Sigmoid colon (tissue), 7 donors: ENCODE measurements at places on chromosomes 16 and 17. TPM values are rescaled to one million over a fixed set of nuclear protein-coding genes. Genes with fewer than 3 reads are reported as not detected.

CMIP gene
- 11.0 TPM for total RNA-seq

SEZ6 gene
- total RNA-seq = 0.36 TPM

KRT20 gene
- total RNA-seq = not detected

TBC1D3B gene
- total RNA-seq = 1.1 TPM

ALDH3A2 gene
- 56.8 TPM for total RNA-seq

CES3 gene
- 0.16 TPM for total RNA-seq

PLEKHG4 gene
- total RNA-seq = 1.4 TPM

CCDC144A gene
- 3.9 TPM for total RNA-seq

DNA sequence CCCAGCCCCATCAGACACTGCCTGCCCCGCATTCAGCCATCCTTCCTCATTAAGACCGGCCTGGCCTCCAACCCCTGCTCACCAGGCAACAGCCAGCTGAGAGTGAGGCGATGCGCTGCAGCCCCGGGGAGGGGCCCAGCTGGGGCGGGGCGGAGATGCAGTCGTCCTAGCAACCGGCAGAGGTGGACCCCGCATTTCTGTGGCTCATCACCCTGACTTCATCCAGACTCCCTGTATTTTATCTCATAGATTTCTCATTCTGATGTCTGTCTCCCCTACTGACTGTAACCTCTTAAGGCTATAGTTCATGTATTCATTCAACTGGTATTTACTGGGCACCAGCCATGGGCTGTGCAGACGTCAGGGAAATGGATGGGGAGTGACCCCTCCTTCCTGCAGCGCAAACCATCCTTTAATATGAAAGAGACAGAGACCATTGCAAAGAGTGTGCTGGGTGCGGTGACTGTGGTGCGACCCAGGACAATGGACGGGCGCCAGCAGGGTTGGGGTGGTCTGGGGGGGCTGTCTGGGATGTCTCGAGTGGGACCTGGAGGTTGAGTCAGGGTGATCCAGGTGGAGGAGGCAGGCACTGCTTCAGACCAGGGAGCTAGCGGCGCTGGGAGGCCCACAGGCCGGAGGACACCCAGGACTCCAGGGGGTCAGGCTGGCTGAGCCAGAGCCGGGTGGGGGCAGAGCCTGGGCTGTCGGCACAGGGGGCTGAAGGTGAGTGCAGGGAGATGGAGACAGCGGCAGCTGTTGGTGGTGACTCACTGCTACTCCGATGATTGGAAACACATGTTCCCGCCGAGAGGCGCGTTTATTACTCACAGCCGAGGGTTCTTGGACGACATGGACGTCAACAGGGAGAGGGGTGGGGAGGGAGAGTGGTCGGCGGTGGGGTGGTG, 10.5 kb upstream of the TIMP2 start:
- DNase-seq = peak; percentile 95

GRCh38 chr16:84054916-84055315, 12.3 kb upstream of the SLC38A8 start:
- DNase-seq = peak; percentile 55

- DNase-seq = no peak
Observed at GRCh38 chr17:7147772-7148171, 31.4 kb downstream of the ASGR1 start.

DNA sequence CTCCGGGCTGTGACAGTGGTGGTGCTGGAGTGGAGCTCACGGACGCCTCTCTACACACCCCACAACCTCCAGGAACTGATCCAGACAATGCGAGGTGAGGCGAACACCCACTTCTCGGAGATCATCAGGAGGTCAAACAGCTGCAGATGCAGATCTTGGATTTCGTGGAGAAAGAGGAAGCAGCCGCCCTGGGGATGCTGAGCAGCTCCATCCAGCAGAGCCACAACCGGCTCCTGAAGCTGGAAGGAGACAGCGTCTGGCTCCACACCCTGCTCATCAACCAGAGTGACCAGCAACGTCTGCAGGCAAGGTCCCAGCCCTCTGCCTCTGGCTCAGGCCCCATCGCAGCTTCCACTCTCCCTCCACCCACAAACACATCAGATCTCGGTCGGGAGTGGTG, 13.2 kb upstream of the SLC16A5 start:
- DNase-seq = no peak

DNA sequence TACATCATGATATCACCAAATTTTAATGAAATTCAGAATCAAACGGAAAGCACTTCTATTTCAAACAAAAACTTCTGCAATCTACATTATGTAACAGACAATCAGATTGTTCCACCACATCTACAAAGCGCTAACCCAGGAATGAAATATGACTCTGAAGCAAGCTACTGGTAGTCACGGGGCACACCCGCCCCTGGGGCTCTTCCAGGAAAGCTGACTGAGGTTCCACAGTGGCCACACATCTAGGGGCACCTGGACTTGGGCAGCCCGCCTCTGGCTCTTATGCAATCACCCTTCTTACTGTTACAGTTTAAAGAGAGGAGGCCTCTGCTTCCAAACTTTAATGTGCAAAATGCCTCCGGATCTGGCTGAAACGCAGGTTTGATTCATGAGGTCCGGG, 27.5 kb downstream of the ZCCHC14 start:
- peak; percentile 96 for DNase-seq

DNA sequence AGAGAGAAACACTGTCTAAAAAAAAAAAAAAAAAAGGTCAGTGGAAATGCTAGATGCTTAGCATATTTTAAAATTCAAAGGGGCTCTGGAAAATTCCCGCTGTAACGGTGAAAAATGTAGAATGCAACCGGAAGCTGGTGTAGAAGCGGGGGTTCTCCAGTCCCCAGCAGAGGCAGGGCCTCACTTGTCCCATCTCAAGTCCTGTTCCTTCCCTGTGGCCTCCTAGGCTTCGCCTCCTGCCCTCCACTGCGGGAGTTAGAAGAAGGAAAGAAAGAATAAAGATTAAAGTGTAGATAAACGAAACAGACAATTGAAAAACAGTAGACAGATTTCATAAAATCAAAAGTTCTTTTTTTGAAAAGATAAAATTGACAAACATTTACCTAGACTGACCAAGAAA, 14.8 kb upstream of the ZNF287 start:
- no peak for DNase-seq

- no peak for DNase-seq
Observed at GRCh38 chr17:44400226-44400847, 10.9 kb upstream of the ITGA2B start.

- no peak for DNase-seq
Observed at GRCh38 chr16:79986352-79986751, 385.8 kb upstream of the MAF start.

DNA sequence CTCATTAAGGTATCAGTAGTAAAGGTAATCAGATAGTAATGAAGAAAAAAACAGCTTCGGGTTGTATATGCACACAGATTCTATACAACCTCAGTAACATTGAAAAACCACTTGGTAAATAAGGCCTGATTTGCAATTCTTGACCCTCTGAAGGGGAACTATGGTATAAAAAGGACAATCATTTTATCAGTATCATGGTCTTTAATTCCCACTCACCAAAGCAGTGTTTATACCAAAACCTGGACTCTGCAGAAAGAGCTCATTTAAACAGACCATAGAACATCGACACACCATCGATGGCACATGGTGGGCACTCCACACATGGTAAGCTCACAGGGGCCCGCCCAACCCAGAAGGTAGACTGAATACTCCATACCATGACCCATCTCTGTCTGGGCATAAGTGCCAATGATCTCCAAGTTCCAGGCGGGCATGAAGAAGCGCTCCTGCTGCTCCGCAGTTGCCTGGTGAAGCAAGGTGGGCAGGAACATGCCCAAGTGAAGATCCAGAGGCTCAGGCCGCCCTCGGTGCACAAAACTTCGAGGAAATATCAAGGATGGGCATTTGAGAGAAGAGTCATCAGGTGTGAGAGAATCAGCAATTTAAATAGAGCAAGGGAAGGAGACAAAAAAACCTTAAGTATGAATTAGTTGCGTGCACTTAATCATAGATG, 19.0 kb downstream of the ACOX1 start:
- DNase-seq = no peak

- no peak for DNase-seq
Observed at GRCh38 chr16:86984991-86985647, 332.1 kb downstream of the C16orf95 start.

GRCh38 chr17:76048025-76048605, 21.0 kb upstream of the EVPL start:
- no peak for DNase-seq

DNA sequence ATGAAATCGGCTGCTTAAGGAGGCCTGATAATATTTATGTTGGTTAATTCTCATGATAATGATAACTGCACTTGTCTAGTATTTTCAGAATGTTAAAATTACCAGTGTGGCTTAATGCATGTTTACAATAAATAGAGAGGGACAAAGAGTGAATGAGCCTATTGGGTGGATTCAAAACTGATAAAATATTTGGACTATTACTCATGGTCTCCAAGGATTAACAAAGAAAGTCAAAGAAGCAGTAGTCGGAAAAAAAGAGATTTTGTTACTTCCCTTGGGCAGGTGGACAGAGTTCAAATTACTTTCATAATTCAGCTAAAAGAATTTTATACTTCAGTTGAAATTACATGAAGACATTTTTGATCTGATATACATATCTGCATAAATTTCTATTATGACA, 258.2 kb upstream of the PMFBP1 start:
- DNase-seq = no peak

DNA sequence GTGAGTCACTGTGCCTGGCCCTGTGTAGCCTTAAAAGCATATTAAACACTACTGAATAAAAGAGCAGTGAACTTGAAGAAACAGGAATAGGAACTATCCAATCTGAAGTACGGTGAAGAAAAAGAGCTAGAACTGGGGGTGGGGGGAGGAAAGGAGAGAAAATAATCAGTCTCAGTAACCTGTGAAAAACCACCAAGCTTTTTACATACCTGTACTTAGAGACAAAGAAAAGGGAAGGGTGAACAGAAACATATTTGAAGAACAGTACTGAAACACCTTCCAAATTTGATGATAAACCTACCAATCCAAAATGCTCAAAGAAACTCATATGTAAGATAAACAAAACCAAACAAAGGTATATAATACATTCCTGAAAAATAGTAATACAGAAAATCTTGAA, 77.5 kb downstream of the USP32 start:
- DNase-seq = no peak

- no peak for DNase-seq
Observed at GRCh38 chr16:79316004-79316458, 284.5 kb downstream of the MAF start.

DNA sequence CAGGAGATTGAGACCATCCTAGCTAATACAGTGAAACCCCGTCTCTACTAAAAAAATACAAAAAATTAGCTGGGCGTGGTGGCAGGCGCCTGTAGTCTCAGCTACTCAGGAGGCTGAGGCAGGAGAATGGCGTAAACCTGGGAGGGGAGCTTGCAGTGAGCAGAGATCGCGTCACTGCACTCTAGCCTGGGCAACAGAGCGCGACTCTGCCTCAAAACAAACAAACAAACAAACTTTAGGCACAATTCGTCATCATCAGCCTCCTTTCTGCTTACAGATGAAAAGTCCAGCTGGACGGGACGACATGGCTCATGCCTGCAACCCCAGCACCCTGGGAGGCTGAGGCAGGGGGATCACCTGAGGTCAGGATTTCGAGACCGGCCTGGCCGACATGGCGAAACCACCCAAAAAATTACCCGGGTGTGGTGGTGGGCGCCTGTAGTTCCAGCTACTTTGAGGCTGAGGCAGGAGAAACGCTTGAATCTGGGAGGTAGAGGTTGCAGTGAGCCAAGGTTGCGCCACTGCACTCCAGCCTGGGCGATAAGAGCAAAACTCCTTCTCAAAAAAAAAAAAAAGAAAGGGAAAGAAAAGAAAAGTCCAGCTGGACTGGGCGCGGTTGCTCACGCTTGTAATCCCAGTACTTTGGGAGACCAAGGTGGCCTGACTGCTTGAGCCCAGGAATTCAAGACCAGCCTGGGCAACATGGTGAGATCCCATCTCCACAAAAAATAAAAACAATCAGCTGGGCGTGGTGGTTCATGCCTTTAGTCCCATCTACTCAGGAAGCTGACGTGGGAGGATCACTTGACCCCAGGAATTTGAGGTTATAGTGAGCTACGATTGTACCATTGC, 1.5 kb upstream of the SPIRE2 start:
- no peak for DNase-seq

GRCh38 chr17:42895185-42895555, 5.4 kb upstream of the G6PC1 start:
- peak; percentile 90 for DNase-seq

DNA sequence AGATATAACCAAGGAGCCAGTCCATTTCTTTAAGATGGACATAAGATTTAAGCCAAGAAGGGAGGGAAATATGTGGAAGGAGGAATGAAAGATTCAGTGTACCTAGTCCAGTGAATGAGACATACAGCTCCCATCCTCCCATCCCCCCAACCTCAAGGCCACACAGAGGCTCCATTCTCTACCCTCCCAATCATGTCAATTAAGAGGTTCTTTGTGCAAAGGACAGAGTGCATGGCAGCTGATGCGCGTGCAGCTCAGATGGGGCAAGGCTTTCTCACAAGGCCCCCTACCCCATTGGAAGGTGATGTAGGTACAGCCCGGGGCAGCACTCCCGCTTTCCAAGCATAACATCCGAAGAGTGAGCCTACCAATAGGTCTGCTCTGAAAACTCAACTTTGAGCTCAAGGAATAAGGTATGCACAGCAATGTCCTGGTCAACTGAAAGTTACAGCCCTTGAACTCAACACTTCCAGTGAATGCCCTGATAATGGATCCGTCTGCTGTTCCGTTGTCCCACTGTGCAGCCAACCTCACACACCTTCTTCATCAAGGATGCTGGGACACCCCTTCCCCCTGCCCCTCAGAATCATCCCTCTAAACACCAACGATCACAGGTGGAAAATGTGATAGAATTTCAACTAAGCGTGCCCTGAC, 458.1 kb downstream of the SOX9 start:
- DNase-seq = no peak

DNA sequence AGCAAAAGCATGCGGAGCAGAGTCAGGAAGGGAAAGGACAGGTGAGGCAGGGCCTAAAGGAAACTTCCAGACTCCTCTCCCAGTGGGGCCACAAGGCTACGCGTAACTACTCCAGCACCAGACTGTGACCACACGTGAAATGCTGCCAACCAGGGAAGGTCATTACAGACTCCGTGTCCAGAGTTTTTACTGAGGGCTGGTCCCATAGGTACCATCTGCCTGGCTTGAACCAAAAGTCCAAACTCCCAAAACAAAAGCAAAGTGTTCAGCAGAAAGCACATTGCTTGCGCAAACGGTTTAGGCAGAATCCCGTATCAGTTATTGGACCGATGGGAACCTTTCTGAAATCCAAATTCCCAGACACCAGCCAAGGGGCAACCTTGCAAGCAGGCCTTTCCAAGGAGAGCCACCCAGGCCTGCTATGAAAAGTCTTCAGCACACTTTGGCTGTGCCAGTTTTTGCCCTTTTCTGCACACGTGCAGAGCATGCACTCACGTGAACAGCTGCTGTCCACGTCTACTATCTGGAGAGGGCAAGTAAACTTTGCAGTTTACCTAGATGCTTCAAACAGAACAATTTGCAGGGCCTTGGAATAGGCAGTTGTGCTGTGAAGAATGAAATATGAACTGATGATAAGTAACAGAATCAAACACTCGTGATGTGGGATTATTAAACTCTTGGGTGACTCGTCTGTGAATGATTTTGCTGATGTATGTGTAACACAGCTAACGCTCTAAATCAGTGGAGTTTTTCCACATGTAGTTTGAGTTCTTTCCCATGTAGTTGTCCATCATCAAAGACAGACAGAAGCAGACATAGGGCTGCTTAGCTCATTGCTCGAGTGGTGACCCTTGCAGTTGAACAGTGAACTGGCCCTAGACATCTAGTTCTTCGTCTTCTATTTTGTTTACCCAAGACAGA, 58.1 kb upstream of the CRISPLD2 start:
- peak; percentile 19 for DNase-seq
